ENCODE measurements at places on chromosomes 6 and 20.

- no peak for DNase-seq
Measured at GRCh38 chr20:48049641-48050040, 264.4 kb upstream of the SULF2 start.

GRCh38 chr6:81562169-81562568 is 190.3 kb downstream of the TENT5A start:
- no peak for DNase-seq

DNA sequence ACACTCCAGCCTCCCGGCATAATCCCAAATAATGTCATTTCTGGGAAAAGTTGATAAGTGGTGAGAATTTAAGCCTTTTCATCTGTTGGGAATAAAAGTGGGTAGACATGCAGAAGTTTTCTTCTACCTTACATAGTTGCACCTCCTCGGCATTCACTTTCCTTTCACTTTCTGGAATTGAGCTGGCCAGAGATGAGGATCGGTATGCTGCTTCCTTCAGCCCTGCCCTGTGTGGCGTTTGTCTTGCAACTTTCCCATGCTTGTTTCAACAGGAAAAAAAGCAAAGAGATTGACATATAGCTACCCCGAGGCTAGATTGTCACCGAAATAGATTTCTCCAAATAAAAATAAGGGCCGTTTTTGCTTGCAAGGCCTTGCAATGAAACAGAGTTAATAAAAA is 65.8 kb upstream of the JAG1 start:
- DNase-seq = no peak

DNA sequence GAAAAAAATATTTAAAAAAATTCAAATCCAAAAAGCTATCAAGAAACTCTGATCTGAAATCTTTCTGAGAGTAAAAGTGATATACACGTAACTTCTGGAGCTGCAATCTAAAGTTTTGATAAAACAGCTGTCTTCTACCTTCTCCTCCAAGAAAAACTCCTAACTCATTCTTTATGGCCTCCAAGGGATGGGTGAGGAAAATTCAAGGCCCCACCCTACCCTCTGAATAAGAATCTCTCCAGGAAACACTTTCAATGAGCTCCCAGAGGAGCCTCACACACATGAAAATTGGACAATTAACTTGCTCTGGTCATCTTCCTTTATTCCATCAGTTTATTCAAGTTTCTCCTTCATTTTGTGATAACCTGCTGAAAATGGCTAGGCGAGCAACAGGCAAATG is 93.4 kb downstream of the FNDC1 start:
- no peak for DNase-seq

GRCh38 chr6:4777394-4777935 is 1.3 kb downstream of the CDYL start:
- DNase-seq = no peak

DNA sequence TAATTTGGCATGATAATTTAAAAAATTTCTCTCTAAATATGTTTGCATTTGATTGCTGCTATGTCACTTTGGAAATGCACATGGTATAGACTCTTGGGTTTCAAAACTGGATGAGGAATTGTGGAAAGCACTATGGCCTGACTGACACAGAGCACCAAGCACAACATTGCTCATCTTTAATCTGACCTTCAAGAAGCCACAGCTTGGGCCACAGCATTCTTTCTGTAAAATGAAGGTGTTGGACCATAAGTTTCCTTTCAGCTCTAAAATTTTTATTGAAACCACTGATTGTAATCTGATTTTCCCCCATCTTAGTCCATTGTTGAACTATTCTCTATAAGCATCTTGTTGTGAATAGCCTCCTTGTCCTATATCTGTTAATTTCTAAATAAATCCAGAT is 41.0 kb downstream of the QKI start:
- no peak for DNase-seq

- no peak for DNase-seq
Measured at GRCh38 chr6:170095273-170095981, 195.5 kb downstream of the DLL1 start.

- no peak for DNase-seq
Measured at GRCh38 chr20:16244892-16245291, 328.4 kb downstream of the KIF16B start.

All from cortex of kidney (tissue), 1 donor.